ENCODE measurements at places on chromosomes 2 and 18.
A peak's percentile ranks its signal among the peaks of the same experiment; 100 is the strongest.

- DNase-seq: no peak
These were observed 102.0 kb downstream of the DCDC2C start for GRCh38 chr2:3805201-3805939.

- DNase-seq: no peak
These were observed 115.4 kb upstream of the HS6ST1 start for GRCh38 chr2:128433911-128434550.

DNA sequence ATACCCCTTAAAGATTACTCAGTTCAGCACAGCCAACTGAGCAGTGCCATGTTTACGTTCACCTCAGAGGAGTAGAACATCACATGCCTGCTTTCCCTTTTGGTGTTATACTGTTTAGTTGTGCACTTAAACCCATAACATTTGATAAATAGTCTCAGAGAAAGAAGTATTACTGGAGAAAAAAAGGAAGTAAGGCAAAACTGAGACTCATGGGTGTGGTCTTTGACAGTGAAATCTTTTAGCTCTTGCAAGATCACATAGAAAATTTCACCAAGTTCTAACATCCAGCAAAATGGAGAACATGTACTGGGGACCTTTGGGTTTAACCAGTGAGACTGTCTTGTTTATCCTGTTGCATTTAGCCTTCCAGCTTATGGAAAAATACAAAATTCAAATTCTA, 5.6 kb downstream of the TANK start:
- no peak for DNase-seq

DNA sequence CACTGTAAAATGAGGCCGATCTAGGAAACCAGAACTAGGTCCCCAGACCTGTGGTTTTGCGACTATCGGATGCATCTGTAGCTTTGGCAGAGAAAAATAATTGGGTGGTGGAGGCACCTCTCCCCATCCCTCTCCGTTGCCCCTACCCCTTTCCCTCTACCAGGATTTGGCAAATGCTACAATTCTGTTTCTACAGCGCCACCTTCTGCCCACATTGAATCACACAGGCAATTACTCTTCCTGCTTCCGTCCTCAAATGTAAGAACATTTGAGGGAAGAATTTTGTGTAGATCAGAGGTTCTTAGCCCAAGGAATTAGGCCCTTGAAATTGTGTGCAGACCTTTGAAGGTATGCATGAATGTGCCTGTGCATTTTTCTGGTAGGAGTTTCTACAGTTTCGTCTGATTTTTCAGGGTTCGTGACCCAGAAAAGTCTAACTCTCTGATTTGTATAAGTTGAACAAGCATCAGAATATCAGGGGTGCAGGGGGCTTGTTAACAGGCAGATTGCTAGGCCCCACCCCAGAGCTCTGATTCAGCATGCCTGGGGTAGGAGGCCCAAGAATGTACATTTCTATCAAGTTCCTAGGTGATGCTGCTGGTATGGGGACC, 11.2 kb downstream of the ATP6V1B1 start:
- DNase-seq: peak; percentile 59

- DNase-seq: no peak
These were observed 12.9 kb downstream of the LAMA1 start for GRCh38 chr18:7104649-7105048.

DNA sequence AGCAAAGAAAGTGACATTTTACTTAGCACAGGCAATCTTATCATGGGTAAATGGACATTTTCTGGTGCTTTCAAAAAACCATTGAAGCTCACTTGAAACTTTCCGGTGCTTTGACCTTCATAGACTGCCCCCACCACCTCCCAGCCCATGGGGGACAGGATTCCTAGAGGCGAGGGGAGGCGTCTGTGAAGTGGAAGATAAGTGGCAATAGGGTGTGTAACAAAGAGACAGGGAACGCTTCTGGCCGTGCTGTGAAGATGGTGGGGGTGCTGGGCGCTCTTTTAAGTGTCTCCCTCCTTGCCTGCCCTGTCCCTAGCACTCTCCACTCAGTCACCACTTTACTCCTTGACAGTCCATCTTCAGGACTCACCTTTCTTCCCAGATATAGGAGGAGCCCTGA, 23.4 kb upstream of the GMPPA start:
- no peak for DNase-seq

DNA sequence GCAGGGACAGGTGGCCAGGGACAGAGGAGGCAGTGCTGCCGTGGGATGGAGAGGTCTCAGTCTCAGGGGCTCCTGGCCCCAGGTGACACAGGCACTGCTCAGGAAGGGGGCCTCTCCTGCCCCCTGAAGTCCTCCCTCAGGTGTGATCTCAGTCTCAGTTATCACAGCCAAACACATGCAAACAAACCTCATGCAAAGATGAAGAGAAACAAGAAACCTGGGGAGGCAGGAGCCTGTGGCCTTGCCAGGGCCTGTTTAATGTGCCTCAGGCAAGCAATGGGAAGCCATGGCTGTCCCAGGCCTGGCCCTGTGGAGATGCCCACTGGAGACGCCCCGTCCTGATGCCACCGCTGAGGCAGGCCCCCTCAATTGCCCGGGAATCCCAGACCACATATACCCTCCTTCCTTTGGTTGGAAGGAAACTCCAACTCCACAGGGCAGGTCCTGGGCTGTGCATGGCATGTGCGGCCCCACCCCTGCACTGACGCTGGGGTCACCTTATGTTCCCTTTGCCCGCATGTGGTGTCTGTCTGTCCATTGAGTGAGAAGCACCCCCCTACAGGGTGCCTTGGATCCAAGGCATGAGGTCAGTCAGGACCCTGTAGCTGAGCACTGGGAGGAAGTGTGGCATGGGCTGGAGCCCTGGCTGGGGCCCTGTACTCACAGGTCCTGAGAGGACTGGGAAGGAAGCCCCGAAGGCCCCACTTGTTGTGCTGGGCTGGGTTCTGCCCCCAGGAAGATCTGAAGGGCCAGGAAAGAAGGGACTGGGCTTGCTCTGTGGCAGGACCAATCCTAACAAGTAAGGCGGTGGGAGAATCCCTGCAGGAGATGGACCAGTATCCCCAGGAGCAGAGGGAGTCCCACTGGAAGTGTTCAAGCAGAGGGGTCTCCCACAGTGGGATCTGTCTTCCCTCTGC, 68.8 kb upstream of the RAB6C start:
- DNase-seq: no peak

GRCh38 chr2:191664823-191665677, 12.9 kb upstream of the NABP1 start:
- peak; percentile 73 for DNase-seq

DNA sequence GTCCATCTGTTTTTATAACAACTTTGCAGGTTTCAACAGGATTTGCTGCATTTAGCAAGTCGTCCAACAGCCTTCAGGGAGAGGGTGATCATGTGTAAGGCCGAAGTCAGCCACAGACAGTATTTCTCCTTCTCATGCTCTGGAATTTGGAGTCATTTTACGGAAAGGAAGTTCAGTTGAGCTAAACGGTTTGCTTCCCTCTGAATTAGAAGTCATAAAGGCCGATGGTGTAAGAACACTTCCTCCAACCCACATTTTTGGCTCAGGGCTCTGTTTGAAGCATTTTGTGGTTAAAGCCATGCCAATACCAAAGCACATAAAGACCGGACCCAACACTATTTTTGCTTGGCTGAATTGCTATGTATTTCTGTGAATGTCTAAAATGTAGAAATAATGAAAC, 129.5 kb downstream of the TMEM182 start:
- DNase-seq: no peak

DNA sequence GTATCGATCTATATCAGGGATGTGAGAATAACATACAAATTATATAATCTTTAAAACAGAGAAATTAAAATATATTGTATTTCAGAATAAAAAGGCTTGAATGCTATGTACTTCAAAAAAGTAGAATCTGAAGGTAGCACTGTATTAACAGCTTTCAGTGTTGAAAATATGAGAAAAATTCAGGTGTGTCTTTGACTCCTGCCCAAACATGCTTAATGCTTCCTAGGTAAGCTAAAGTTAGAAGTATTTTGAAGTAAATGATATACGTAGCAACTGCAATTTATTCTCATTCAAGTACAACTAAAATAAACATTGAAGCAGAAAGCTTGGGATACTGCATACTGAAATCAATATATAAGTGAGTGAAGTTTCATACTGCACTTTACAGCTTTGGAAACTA, 1082.0 kb upstream of the ACVR2A start:
- no peak for DNase-seq

GRCh38 chr2:223835701-223836532, 1.5 kb downstream of the AP1S3 start:
- no peak for DNase-seq

GRCh38 chr2:177010861-177011260, 201.7 kb upstream of the HNRNPA3 start:
- no peak for DNase-seq

DNA sequence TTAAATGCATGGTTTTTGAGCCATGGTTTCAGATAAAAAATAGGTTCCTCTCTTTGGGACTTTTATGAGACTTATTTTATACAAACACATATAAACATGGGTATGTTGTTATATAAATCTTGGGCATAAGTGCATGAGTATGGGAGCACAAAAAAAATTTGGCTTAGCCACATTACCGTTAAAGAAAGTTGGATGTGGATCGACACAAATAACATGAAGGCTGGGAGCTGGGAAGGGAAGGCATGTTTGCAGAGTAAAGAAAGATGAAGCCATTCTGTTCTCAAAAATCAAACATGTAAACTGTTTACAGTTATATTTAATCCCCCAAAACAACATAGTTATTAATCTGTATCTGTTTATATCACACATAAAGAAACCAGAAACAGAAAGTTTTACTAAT, 313.8 kb downstream of the NRXN1 start:
- no peak for DNase-seq

DNA sequence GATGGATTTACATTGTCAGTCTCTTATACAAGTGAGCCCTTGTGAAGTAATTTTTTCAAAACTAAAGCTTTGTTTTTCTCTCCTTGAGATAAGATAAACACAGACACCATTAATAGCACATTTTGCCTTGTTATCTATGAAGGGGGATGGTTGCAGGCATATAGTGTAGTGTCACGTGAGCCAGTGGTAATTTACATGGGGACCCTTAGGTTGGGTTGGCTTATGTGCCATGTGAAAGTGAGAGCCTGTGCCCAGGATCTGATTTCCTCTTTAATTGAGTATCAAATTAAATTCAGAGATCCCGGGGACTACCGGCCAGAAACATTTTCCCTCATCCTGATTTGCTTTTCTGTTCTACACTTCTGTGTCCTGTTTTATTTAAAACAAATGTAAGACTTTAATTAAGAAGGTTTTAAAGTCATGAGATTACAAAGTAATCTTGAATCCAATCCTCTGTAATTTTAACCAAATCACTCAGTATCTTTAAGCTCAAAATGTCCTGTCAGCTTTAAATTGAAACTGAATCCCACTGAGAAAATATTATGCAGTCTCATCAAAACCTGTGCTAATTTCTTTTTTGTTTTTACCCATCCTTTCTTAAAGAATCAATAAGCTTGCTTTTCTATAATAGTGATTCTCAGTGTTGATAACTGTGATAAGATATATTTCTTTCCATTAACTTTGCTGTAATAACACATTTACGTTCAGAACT, 63.8 kb downstream of the PTPRM start:
- no peak for DNase-seq

DNA sequence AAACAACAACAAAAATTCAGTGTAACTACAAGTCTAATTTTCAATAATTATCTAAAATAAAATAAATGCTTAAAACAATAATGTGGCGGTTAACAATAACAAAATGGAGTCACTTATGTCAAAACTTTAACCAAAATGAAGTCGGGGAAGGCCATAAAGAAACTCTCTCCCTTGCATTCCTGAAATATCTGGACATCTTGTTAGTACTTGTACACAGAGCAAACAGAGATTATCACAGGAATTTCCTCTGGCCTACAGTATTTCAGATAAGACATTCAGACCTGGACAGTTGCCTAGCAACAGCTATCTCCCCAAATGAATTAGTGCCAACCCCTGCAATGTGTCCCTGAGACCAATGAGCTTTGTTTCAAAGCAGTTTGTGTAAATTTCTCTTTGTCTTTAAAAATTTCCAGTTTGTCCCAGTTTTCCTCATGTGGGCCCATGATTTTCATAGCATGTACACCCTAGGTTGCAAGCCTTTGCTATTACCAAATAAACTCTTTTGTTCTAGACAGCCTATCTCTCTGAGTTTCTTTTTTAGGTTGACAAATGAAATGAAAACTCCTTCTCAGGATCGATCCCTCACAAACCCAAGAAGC, 68.6 kb downstream of the EXOC6B start:
- DNase-seq: peak; percentile 30

- DNase-seq: no peak
These were observed 50.5 kb downstream of the RASGRP3 start for GRCh38 chr2:33526921-33527320.

DNA sequence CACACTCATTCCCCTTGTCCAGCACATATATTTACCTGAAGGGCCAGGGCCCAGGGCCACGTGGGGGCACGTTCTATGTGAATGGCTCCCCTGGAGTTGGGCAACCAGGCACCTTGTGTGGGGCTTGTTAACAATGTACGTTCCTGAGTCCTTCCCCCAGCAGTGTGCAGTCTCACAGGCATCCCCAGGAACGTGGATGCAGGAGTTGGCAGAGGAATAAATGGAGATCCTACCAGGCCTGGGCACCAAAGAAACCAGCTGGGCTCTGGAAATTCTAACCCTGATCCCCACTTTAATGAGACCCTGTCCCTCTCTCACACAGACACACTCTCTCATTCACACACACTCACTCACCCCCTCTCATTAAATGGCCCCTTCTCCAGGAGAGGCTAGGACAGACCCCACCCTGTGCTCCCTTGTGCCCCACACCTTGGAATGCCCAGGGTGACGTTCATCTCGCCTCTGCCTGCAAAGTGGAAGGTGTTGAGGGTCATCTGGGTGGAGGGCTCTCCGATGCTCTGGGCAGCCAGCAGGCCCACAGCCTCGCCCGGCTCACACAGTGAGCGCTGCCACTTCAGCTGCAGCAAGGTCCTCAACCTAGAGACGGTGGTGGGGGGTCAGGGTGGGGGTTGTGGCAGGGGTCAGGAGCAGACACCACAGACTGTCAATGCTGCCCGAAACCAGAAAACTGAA, 65.6 kb downstream of the POLR1A start:
- DNase-seq: no peak

DNA sequence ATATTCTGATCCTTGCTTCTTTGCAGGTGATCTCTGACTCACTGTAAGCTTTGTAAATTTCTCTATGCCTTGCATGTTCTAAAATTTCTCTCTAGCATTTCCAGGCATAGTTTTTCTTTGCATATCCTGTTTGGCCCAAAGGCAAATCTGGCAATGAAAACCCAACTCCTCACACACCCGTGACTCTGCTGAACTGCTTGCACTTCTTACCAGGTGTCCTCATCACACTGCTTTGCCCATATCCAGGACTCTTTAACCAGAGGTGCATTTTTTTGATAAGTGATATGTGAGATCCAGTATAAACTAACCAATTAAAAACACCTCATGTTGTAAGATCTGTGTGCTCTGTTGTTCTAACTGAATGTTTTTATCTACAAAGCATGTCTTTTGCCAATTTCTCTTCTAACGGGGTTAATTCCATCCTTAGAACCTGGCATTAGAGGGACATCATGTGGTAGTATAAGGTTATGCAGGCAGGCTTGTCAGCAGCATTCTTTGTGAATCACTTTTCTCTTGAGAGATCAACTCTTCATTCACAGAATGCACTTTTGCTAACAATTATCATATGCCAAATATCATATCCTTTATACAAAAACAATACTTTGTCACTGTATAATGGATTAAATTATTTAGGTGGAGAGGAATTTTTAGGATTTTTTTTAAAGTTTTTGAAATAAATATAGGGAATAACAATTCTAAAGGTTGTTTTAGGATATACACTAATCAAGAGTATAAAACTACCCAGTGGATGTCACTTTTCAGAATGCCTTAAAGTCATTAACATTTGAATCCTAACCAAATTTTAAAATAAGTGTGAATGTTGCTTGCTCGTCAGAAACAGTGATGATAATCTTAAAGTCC, 20.8 kb upstream of the TMX3 start:
- DNase-seq: peak; percentile 61
